Endodermal cell (in vitro differentiated cells): ENCODE measurements at places on chromosomes 1 and 21.

- DNase-seq = no peak
Measured at GRCh38 chr1:223271085-223271781, 92.7 kb downstream of the SUSD4 start.

GRCh38 chr1:11693024-11693590 lies 1.6 kb downstream of the DRAXIN start:
- no peak for DNase-seq

DNA sequence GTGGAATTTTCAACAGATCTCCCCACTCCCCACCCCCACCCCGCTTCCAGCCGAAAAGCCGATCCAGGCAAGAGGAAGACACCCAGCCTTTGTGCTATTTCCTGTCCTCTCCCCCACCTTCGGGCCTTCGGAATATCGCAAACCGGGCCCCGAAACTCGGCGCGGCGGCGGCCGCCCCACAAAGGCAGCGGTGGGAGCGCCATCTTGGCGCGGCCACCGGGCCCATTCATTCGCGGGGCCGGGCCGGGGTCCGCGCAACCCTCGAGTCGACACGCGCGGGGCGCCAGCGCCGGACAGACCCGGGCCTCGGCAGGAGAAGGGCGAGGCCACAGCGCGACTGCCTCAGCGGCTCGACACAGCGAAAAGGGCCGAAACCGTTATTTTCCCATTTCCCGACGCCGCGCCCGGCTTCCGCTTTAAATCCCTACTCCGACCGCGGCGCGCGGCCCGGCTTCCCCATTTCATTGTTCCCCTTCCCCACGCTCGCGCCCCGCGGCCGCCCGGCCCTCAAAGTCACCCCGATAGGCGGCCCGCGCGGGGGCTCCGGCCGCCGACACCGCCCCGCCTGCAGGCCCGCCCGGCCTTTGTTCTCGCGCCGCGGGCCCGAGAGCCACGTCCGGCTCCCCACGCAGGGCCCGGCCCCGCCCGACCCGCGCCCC lies 911 bp downstream of the GNB1 start:
- peak; percentile 64 for DNase-seq

DNA sequence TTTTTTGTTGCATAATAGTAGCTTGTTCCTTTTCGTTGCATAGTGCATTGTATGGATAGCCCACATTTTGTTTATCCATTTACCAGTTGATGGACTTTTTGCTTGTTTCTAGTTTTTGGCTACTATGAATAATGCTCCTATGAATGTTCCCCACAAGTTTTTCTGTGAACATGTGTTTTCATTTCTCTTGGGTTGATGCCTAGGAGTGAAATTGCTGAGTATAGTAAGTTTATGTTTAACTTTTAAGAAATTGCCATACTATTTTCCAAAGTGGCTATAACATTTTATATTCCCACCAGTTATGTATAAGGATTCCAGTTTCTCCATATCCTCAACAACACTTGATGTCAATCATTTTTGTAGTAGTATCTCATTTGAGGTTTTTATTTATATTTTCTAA lies 84.8 kb upstream of the CACYBP start:
- DNase-seq = no peak

DNA sequence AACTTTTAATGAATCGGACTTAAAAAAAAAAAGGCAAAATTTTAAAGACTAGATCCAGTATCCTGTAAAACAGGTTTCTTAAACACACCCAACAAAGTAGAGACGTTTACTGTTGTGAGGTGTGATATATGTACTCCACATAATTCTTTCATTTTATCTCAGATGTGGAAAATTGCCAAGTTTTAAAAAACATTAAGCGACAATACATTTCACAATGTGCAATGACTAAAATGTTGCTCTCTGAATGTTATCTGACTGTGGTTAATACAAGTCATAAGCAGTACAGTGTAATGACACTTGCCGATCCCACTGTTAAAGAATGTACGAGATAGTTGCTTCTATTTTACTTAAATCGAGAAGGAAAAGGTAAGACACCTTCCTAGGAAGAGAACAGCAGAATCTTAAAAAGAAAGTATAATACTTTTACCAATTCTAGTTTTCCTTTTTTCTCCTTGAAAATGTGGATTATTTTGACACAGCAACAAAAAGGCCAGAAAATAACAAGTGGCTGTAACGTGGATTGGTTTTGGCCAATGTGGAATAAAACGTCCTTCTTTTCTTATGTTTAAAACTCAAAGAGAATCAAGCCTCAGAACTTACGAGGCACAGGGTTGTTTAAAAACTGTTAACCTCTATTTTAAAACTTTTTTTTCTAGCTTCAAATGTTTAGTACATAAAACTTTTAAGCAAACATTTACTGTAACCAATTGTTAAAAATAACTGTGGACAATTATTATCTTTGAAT lies 51.4 kb downstream of the TP53BP2 start:
- DNase-seq = no peak

DNA sequence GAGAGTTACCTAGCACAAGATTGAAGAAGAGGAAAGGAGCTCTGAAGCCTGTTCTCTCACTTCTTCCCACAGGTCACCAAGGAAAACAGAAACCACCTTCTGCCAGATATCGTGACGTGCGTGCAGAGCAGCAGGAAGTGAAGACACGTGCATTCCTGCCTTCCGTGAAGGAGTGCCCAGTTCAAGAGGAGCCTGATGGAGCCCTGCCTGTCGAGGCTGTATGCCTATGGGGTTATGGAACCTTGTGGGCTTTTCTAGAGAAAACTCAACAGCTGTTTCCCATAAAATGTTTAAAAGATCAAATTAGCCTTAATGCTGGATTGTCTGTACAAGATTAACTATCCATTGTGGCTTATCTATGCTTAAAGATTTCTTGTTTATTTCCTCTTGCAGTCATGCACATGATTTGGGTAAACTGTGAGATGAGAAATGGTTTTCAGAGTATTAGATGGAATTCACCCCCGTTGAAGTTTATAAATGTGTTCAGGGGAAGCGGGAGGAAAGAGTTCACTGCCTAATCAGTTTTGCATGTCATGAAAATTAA lies 27.8 kb downstream of the NTPCR start:
- no peak for DNase-seq

- DNase-seq = no peak
Measured at GRCh38 chr1:110850627-110851026, 22.3 kb upstream of the CD53 start.

- no peak for DNase-seq
Measured at GRCh38 chr1:15764269-15764764, 5.7 kb downstream of the FBLIM1 start.

- no peak for DNase-seq
Measured at GRCh38 chr1:65230731-65231481, 78.4 kb upstream of the DNAJC6 start.

- DNase-seq = no peak
Measured at GRCh38 chr1:157966031-157966537, 27.4 kb upstream of the KIRREL1 start.

DNA sequence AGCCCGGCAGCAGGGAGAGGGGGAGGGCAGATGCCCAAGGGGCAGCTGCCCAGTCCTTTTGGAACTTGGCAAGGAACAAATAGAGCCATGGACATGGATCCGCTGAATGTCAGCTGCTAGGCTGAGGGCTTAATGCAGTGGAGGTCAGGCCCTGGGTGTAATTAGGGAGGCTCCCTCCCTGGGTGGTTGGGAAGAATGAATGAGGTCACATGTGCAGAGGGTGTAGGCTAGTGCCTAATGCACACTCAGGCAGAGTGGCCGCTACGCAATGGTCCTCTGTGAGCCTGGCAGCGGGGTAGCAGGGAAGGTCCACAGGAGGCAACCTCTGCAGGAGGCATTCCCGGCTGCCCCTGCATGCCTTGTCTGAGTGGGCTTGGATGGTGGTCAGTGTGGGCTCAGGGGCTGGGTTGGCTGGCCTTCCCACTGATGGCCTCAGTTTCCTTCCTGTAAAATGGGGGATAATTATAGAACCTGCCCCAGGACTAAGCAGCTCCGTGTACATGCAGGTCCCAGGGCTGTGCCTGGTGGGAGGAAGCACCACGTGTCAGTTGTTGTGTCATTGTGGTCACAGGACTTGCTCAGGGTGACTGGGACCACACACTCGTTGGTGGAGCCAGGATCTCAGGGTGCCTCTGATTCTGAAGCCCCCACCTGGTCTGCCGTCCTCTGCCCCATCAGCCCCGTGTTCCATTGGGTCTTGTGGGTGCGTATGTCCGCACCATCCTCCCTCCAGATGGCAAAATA lies 81.6 kb upstream of the ACTL8 start:
- DNase-seq = no peak

DNA sequence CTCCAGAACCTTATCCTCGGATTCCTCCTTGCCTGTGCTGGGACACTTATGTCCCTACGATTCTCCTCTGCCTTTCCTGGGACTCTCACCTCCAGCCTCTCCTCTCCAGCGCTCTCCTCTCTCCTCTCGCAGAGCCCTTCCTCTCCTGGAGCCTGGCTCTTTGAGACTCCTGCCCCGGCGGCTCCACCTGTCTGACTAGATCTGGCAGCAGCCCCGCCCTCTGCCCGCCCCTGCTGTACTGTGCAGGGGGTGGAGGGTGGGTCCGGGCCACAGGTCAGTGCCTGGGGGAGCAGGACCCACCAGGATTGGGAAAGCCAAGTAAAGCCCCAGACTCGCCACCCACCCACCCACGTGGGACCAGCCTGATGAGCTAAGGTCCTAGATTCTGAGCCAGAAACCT lies 1.6 kb downstream of the ELOVL1 start:
- peak; percentile 80 for DNase-seq
